Brain (organoid and tissue), 16 donors: ENCODE measurements at places on chromosomes 7 and 10. TPM values are rescaled to one million over a fixed set of nuclear protein-coding genes. Genes with fewer than 3 reads are reported as not detected.

VENTX gene
- polyA plus RNA-seq, result not detected

CC2D2B gene
- not detected for polyA plus RNA-seq

PNLIPRP1 gene
- polyA plus RNA-seq, result not detected

SPACDR gene
- 1.6 TPM for polyA plus RNA-seq

LRIT1 gene
- polyA plus RNA-seq, result not detected

AGBL3 gene
- 0.64 TPM for polyA plus RNA-seq

BLNK gene
- polyA plus RNA-seq, result 1.0 TPM
